Activated naive CD4-positive, alpha-beta T cell treated with Interleukin-2 at 50 U/mL for 16 hours (primary cell): ENCODE measurements at places on chromosomes 7 and 10.

DNA sequence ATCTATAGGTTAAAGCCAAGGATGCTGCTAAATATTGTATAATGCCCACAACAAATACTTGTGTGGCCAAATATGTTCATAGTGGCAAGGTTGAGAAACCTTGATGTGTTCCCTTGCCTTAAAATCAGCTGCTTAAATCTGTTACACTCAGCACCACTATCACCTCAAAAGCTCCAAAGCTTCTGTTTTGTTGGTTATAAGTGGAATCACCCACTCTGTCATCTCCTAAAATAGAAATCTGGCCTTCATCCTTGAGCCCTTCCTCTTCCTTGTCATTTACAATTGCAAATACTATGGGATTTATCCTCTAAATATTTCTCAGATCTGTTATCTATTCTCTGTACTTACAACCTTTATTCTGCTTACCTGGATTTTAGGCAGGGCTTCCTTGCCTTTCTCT, 61.4 kb downstream of the CPED1 start:
- no peak for DNase-seq

- no peak for DNase-seq
Measured at GRCh38 chr7:132066761-132067171, 509.5 kb downstream of the PLXNA4 start.

DNA sequence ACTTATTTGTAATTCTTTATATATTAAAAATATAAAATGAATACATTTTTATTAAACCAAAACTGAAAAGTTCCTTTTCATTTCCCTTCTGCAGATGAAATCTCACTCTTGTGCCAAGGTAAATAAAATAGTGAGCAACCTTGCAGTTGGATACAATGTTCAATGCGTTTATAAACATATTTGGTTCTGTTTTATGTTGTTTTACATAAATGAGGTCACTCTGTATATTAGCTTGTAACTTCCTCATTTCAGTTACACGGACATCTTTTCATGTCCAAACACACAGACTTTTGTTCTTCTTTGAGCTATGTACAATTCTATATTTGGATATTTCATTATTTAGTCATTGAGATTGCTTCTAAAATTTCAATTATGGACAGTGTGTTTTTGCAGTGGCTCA, 107.7 kb downstream of the BBS9 start:
- no peak for DNase-seq

DNA sequence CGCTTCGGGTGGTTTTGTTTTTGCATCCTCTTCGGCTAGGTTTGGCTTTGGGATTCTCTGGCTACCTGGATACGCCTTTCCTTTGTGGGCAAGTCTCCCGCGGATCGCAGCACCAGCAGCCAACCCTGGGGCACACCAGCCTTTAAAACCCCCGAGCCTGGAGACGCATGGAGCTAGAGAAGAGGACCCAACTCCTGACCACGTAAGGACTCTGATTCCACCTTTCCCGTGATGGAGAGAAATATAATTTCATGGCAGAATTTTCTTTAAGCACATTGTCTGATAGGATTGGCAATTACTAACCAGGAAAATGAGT, 535.4 kb upstream of the GALNT17 start:
- DNase-seq: no peak

- DNase-seq: no peak
Measured at GRCh38 chr10:15365692-15366091, 5.4 kb downstream of the FAM171A1 start.

- no peak for DNase-seq
Measured at GRCh38 chr10:117425974-117426566, 50.8 kb upstream of the PDZD8 start.

DNA sequence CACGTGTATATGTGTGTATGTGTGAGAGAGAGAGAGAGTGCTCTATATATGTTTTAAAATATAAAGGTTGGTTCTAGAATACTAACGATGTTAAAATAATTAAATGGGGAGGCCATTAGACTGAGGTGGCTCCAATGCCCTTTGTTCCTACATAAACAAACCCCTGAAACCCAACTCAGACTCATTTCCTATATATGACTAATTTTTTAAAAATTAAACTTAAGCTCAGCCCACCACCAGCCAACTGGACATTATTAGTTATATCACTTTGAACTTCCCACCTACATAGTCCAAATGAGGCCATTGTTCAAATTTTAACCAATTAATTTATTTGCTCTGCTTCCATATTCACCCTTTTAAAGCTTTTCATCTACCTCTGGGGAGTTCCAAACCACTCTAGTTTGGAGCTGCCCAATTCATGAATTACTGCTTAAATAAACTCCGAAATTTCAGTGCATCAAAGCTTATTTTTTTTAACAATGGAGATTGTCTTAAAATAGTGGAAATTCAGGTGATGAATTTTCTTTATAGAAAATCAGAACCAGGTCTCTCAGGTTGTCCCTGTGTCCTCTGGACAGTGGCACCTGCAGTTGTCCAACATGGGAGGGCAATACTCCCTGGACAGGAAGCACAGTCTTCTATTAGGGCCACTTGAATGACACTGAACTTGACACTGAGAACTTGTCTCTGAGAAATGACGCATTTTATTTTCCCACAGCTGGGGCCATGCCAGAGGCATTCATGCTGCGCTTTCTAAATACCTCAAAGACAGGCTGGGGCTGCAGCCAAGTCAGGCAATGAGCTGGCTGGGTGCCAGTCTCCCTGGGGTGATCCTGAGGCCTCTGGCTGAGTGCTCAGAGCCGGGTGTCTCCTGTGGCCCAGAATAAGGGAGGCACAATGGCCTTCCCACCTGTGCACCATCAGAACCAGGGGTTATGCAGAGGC, 109.5 kb upstream of the TMEM72 start:
- no peak for DNase-seq
